ENCODE measurements at places on chromosomes 12 and 14.

- DNase-seq = no peak
These were observed 63.9 kb upstream of the GRIP1 start for GRCh38 chr12:66742508-66743367.

DNA sequence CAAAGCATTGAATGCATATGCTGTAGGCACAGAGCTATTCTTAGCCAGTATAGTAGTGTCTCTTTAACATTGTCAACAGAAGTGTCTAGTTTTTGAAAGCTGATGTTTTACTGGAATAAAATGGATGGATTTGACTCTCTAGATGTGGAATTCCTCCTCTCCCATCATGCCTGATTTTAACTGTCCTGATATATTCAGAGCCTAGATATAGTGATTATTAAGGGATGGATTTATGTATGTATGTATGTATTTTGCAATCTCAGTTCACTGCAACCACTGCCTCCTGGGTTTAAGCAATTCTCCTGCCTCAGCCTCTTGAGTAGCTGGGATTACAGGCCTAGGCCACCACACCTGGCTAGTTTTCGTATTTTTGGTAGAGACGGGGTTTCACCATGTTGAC, 144.8 kb upstream of the NAV3 start:
- no peak for DNase-seq

DNA sequence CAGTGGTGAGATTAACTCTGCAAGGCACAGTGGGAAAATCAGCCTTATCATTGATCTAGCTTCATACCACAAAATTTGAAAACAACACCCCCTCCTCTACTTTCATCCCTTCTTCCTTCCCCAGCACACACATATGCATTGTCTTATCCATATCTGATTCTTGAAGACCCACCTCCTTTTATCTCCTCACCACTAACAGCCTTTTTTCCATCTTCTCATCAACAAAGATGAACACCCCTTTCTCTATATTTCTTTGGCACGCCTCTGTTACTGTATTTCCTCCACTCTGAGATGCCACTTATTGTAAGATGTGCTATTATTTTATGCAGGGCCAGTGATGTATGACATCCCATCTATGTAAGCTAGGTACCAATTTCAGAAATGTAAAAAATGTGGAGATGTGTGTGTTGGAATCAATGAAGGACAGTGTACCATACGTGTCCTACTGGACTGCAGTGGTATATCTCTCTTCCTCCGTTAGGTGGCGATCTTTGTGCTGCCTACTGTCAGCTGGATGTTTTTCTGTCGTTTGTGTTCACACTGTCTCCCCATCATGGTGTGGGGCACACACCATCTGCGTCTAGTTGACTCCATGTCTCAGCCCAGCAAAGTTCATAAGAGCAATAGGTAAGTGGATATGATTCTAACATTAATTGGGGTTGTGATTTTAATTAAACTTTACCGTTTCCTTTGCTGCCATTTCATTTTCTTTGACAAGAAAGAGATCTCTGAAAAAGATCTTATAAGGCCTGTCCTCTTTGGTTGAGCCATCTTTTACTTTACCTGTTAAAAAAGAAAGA, 24.0 kb downstream of the CCDC38 start:
- peak; percentile 65 for DNase-seq

DNA sequence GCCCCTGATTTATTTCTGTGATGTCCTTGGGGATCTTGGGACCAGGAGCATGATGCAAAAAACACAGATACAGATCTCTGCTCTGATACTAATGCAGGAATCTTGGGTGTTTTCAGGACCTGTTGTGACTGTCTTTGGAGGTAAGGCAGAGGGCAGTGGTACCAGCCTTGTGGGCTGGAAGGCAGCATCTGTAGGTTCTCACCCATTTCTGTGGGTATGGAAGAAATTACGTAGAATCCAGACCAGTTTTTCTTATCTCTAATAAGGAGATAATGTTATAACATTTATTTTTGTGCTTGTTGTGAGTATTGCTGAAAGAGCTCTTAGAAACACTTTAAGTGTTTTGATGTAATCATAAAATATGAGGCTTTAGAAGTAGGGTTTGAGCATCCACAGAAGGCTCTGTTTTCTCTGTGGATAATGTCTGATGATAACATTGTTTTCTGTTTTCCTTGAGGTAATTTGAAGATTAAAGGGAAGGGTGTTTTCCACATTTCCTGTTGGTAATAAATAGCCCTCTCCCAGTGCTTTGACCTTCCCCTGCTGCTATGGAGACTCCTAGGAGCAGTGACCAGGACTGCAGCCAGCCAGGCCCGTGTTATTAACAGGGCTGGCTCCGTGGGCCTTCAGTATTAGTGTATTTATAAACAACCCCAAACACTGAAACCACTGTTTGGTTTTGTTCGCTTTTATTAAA, 9.4 kb upstream of the DCP1B start:
- DNase-seq = no peak

GRCh38 chr12:96208346-96208745, 14.2 kb downstream of the ELK3 start:
- no peak for DNase-seq

- DNase-seq = no peak
These were observed 134.8 kb downstream of the ZFP36L1 start for GRCh38 chr14:68658029-68658509.

- DNase-seq = peak; percentile 33
These were observed 89.6 kb downstream of the TTC7B start for GRCh38 chr14:90726656-90727055.

DNA sequence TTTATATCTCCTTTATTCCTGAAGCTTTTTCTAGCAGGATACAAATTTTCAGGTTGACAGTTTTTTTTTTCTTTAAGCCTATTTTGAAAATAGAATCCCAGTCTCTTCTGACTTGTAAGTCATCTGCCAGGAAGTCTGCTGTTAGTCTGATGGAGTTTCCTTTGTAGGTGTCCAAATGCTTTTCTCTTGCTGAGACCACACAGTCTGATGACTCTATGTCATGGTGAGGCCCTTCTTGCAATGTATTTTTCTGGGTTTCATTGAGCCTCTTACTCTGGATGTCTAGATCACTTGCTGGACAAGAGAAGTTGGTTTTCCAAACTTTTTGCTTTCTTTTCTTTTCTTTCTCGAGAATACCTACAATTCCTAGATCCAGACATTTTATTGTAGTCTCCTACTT, 30.6 kb downstream of the USP15 start:
- no peak for DNase-seq

GRCh38 chr14:24042746-24043145, 9.1 kb upstream of the CARMIL3 start:
- no peak for DNase-seq

DNA sequence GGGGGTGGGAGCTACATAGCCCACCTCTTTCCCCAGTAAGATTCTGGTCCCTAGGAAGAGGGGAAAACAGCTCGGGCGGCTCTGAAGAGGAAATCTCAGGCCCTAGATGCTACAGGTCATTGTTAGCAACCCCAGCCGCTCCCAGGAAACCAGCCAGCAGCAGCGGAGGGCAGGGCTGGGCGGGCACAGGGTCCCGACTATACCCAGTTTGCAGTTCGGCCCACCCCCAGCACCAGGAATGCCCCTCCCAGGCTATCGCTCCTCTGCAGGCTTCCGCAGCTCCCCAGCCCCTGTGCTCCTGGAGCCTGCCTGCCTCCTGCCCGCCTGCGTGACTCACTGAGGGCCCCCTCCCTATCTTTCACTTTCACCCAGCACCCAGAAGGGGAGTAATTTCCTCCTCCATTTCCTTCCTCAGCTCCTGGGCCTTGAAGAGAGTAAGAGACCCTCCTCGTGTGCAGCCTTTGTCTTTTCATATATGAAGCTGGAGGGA, 27.2 kb upstream of the PNMA1 start:
- peak; percentile 92 for DNase-seq

GRCh38 chr14:72664651-72665050, 229.2 kb downstream of the DPF3 start:
- DNase-seq = no peak

GRCh38 chr12:53577941-53578352, 48.2 kb downstream of the ATF7 start:
- no peak for DNase-seq

DNA sequence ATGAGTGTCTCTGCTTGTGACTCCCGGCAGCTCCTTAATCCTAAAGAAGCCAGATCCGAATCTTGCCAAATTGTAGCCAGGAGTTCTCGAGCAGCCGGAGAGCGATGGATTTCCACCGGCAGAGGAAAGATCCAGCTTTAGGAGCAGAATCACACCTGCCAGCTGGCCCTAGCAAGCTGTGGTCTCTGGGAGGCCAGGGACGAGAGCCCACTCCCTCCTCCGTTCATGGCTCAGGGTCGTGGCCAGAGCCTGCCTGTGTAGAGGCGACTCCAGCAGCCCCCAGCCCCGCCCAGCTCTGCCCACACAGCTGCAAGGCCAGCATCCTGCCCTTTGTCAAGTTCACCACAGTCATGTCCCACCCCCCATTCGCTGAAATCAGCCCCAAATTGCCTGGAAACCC, 121.0 kb downstream of the SCARB1 start:
- no peak for DNase-seq

DNA sequence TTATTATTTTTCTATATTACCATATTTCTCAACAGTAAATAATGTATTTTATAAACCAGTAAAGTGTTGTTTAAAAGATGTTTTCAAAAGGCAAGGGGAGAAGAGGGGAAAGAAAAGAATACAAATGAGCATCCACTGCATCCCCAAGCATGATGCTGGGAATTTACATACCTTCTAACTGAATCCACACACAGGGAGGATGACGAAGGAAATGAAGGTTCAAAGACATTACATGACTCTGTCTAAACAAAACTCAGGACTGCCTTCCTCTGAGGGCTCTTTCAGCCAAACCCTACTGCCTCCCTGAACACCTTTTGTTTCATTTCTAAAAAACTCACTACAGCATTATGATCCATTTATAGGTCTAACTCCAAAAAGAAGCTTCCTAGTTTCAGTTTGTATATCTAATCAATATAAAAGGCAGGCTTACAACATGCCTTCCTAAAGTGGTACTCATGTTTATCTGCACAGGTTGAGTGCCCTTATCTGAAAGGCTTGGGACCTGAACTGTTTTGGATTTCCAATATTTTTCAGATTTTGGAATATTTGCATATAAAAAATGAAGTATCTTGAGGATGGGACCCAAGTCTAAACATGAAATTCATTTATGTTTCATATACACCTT, 30.3 kb downstream of the DICER1 start:
- no peak for DNase-seq

All from H7 (cell line).